A172 (cell line): ENCODE measurements at places on chromosomes 16 and 17. TPM values are rescaled to one million over a fixed set of nuclear protein-coding genes. Genes with fewer than 3 reads are reported as not detected.

- no peak for DNase-seq
Observed at GRCh38 chr16:75198135-75198600, 8.8 kb downstream of the CTRB2 start.

GRCh38 chr16:72561-73548, at the start of gene RHBDF1:
TSS of gene RHBDF1 (minus strand) at chr16:72631. CDS start at chr16:65015, 7,616 bp downstream.
- peak; percentile 55 for DNase-seq

DNA sequence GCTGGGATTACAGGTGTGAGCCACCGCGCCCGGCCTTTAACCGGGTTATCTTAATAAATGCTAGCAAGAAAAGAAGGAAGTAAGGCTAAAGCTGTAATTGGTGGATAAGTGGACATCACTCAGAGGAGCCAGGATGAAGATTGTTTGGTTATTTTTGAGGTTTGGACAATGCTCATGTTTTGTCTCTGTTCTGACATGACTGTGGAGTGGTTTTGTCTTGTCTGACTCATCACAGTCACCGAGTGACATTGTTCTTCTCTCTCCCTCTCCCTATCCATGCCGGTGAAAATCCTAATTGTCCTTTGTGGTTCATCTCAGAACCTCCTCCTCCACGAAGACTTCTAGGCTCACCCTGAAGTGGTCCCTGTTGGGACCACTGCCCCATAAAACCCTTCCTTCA, 23.5 kb upstream of the GRIN2A start:
- no peak for DNase-seq

GRCh38 chr16:11621920-11622651, 35.4 kb upstream of the LITAF start:
- DNase-seq, result no peak

DNA sequence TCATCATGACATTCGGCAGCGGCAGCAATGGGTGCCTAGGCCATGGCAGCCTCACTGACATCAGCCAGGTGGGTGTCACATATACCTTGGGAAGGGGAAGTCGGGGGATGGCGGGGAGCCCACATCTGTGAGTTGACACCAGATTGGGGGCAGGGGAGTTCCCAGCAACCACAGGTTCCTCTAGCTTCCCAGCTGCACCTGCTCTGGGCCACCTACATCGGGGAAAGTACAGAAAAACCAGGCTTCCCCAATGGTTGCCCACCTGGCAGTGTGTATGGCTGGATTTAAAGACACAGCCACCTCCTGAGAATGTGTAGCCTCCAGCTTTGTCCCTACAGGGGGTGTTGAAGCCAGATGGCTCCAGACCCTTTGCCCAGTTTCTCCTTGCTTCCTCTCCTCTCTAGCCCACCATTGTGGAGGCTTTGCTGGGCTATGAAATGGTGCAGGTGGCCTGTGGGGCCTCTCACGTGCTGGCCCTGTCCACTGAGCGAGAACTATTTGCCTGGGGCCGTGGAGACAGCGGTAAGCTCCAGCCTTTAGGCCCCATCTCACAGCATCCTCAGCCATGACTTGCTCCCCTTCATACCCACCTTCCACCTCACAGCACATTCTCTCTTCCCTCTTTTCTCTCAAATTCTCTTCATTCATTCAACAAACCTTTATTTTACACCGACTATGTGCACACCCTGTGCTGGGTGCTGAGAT, 5.0 kb upstream of the TRAF4 start:
- DNase-seq, result no peak

ZNF205 gene
- 21.0 and 22.4 TPM in 2 replicates for total RNA-seq

CCL23 gene
- total RNA-seq, result not detected in 2 replicates

AXIN2 gene
- 0.77 and 1.2 TPM in 2 replicates for total RNA-seq

KRT12 gene
- total RNA-seq, result not detected in 2 replicates

C16orf74 gene
- 10.9 and 11.1 TPM in 2 replicates for total RNA-seq

ELP5 gene
- 102 and 104 TPM in 2 replicates for total RNA-seq
